ENCODE measurements at places on chromosomes 6 and 20.

- H3K27me3 ChIP-seq: peaks cover 30% of the 10 kb centered on the region
- no peak overlapping the region for H3K4me3 ChIP-seq
- H3K4me1 ChIP-seq: no peaks in the 10 kb centered on the region
- H3K36me3 ChIP-seq: no peaks in the 10 kb centered on the region
- no peak overlapping the region for H3K27ac ChIP-seq
- no peak for DNase-seq
Observed at GRCh38 chr6:27593200-27593818, 120.4 kb upstream of the ZNF184 start.

- no peaks in the 10 kb centered on the region for H3K36me3 ChIP-seq
- no peaks in the 10 kb centered on the region for H3K27me3 ChIP-seq
- no peaks in the 10 kb centered on the region for H3K4me1 ChIP-seq
- DNase-seq: no peak
Observed at GRCh38 chr6:9205645-9206044, 770.3 kb upstream of the SLC35B3 start.

DNA sequence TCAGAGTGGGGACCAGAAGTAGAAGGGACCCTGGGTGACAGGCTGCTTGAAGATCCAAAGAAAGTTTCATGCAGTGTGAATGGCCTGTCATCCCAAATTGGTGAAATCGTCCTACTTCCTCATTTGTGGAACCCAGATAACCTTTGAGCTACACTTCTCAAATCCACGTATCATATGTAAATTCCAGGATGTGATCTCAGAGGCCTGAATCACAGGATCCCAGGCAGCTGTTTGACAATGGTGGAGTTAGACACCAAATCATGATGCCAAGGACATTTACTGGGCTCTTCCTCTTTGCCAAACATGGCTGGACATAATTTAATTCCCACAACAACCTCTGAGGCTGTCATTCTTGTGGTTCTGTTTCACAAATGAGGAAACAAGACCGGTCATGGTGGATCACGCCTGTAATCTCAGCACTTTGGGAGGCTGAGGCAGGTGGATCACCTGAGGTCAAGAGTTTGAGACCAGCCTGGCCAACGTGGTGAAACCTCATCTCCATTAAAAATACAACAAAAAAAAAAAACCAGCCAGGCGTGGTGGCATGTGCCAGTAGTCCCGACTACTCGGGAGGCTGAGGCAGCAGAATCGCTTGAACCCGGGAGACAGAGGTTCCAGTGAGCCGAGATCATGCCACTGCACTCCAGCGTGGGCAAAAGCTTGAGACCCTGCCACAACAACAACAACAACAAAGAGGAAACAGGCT lies 39.9 kb upstream of the TTPAL start:
- no peaks in the 10 kb centered on the region for H3K36me3 ChIP-seq
- H3K4me1 ChIP-seq: no peaks in the 10 kb centered on the region
- no peaks in the 10 kb centered on the region for H3K27me3 ChIP-seq
- no peak overlapping the region for H3K4me3 ChIP-seq
- DNase-seq: no peak
- H3K27ac ChIP-seq: no peak overlapping the region

- DNase-seq: no peak
- H3K27me3 ChIP-seq: no peaks in the 10 kb centered on the region
- no peaks in the 10 kb centered on the region for H3K36me3 ChIP-seq
- no peak overlapping the region for H3K4me3 ChIP-seq
Observed at GRCh38 chr6:145350928-145351327, 384.4 kb downstream of the EPM2A start.

DNA sequence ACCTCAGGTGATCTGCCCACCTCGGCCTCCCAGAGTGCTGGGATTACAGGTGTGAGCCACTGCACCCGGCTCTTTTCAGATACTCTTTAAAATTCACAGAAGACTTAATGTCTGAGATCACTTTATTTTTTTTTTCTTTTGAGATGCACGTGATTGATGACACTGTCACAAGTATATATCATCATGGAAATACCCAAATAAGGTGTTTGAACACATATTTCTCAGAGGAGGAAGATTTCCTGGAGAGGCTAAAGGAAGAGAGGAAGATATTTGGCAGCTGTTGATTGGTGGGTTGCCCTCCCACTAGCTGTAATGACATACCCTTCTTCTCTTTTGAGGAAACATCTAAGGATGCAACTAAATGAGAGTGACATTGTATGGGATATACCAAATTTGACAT lies 225.9 kb upstream of the CITED2 start:
- H3K27ac ChIP-seq: no peak overlapping the region
- peaks cover 19% of the 10 kb centered on the region for H3K4me1 ChIP-seq
- H3K4me3 ChIP-seq: no peak overlapping the region
- no peaks in the 10 kb centered on the region for H3K27me3 ChIP-seq

DNA sequence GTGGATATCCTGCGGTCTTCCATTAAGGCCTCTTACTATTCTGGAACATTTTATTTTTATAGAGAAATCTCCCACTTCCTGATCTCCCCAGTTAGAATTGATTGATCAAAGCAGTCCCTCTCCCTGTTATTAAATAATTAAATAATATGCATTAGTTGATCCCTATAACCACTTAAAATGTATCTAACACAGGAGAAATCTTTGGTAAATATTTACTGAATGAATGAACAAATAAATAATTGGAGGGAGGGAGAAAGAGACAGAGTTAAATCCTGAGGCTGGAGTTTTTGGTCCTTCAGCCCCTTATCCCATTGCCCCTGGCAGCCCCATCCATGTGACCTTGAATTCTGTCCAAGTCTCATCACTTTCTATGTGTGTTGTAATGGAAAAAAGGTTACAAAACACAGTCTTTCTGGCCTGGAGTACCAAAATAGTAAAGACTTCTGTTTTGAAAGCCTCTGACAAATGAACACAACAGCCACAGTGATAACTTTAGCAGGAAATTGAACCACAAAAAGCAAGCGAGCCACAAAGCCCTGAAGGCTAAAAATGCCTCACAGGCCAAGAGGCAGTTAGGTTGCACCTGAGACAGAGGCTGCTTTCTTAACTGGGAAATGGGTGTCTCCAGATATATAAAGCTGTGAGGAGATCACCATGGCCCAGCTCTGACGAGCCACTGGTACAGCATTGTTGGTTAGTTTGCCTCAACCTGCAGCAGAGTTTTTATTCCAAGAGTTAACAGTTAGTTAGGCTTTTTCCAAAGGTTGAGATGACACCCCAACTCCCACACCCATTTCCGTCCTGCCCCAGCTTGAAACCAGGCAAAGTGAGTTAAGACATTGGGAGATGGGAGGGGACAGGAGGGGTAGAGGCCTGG lies 11.3 kb downstream of the NT5E start:
- H3K36me3 ChIP-seq: no peaks in the 10 kb centered on the region
- no peak overlapping the region for H3K4me3 ChIP-seq
- no peak overlapping the region for H3K27ac ChIP-seq
- no peak for DNase-seq
